NCI-H1092 (cell line): ENCODE measurements at places on chromosomes 2 and 18.

DNA sequence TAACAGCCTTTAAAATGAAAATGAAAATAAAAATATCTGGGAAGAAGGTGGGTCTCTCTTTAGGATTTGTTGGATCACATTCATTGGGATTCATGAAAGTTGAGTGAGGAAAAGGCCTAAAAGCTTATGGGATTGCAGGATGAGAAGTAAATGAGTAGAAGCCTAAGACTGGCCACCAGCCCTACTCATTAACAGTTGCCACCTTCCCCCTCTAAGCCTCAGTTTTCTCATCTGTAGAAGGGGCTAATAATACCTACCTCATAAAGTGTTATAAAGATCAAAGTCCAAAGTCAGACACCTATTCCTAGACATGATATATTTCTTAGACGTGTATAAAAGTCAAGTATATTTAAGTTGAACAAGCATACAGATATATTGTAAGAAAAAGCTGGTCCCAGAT is 23.8 kb downstream of the RDH14 start:
- no peak for DNase-seq

DNA sequence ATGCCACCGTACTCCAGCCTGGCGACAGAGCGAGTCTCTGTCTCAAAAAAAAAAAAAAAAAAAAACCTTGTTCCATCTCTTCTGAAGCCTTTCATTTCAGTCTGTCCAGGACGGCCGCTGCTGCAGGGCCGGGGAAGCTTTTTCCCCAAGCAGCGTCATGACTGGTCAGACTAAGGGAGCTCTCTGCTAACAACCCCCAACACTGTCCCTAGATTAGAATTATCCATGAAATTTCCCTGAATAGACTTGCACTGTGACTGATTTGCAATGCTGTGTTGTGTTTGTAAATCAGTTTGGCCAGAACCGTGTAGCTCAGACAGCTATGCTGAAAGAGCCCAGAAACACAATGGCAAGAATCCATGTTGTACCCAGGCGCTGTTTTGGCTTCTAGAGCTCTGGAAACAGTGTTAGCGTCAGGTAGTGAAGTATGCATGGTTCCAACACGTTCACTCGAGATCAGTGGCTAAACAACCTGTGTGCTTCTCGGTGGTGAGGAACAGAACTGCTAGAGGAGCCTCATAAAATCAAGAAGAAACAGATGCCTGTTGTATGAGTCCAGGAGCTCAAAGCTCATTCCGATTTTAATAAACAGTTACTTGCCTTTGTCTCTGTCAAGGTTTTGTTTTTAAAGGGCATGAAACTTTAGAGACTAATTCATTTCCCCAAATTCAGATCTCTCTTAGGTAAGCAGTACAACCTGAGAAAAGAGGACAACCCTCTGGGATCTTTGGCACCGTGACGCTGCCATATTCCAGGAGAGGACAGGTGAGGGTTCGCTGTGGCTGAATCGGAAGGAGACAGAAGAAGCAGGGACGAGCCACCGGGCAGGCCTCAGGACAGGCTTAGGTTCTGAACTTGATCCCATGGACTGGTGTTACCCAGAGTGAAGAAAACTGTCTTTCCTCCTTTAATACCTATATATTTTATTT is 43.5 kb downstream of the GORASP2 start:
- DNase-seq: no peak

- DNase-seq: no peak
Measured at GRCh38 chr2:183035954-183036669, 2.1 kb downstream of the NCKAP1 start.

GRCh38 chr2:224417361-224417729 is 15.4 kb upstream of the FAM124B start:
- no peak for DNase-seq

DNA sequence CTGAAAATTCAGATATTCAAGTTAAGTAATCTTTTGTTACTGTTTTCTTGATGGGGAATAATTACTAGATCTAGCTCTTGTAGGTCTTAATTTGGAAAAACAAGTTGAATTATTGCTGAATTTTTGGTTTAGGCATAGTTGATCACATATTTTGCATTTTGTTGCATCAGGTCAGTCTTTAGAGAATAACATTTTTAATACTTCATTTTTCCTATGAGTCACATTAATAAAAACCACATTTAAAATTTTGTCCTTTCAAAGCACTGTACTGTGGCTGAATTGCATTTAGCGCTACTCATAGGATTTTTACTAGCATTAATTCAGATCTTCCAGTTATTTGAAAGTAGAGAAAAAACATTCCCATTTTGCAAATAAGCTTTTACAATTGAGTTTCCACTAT is 23.2 kb downstream of the MAP4K4 start:
- no peak for DNase-seq

- no peak for DNase-seq
Measured at GRCh38 chr2:172168917-172169346, 66.2 kb upstream of the DLX2 start.
